ENCODE measurements at places on chromosomes 6 and 20. TPM values are rescaled to one million over a fixed set of nuclear protein-coding genes. Genes with fewer than 3 reads are reported as not detected.

ARMC12 gene
- 0.59 TPM for total RNA-seq

SRF gene
- total RNA-seq = 17.7 TPM

MUCL3 gene
- total RNA-seq = not detected

ULBP1 gene
- 0.88 TPM for total RNA-seq

GSTA4 gene
- total RNA-seq = 36.2 TPM

Data from osteoblast (primary cell).